ENCODE measurements at places on chromosomes 6 and 20.

DNA sequence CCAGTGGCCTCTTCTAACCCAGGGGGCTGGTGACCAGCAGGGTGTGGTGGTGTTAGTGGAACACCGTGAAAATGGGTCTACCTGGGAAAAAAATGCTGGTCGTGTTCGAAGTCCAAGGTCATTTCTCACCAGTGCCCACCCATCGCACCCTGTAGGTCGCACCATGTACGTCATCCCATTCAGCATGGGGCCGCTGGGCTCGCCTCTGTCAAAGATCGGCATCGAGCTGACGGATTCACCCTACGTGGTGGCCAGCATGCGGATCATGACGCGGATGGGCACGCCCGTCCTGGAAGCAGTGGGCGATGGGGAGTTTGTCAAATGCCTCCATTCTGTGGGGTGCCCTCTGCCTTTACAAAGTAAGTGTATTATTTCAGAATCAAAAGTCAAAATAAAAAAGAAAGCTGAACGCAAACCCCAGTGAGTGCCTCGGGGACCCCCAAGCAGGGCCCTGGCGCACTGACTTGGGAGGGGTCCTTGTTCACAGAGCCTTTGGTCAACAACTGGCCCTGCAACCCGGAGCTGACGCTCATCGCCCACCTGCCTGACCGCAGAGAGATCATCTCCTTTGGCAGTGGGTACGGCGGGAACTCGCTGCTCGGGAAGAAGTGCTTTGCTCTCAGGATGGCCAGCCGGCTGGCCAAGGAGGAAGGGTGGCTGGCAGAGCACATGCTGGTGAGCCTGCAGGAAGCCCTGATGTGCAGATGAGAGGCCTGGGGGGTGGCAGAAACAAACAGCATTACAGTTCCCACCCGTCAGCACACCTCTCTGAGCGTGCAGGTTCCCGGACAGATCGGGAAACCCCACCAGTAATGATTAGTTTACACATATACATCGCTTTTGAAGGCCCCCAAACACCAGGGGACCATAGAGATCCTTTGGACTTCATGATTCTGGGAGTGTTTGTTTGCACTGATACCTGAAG is 1.9 kb downstream of the PCK1 start:
- DNase-seq = no peak

GRCh38 chr6:149923327-149923986 is 536 bp upstream of the RAET1G start:
- DNase-seq = no peak

DNA sequence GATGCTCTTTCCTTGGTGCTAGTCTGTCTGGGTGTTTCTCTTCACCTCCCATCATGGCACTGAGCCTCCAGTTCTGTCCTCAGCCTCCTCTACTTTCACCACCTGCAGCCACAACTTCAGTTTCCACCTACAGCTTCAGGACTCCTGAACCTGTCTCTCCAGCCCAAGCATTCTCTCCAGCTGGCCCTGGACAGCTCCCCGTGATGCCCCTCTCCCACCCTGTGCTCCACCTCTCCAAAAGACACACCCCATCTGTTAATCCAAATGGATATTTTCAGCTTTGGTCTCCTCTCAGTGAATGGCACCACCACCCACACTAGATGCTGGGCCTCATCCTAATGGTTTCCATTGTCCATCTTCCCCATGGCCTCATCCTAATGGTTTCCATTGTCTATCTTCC is 79.5 kb upstream of the NEDD9 start:
- DNase-seq = no peak

DNA sequence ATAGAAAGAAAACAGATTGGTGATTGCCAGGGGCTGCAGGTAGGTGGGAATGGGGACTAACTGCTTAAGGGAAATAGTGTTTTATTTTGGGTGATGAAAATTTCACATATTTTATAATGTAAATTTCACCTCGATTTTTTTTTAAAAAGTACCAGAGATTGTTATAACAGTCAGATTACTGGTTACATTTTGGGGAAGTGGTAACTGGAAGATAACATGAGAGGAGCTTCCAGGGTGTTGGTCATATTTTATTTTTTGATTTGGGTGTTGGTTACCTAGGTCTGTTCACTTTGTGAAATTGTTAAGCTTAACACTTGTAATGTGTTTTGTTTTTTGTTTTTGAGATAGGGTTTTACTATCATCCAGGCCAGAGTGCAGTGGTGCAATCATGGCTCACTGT is 17.2 kb upstream of the CRIP3 start:
- no peak for DNase-seq

- no peak for DNase-seq
These were observed 5.8 kb downstream of the OLIG3 start for GRCh38 chr6:137488150-137489045.

GRCh38 chr6:167442245-167442644 is 117.4 kb downstream of the TTLL2 start:
- no peak for DNase-seq

DNA sequence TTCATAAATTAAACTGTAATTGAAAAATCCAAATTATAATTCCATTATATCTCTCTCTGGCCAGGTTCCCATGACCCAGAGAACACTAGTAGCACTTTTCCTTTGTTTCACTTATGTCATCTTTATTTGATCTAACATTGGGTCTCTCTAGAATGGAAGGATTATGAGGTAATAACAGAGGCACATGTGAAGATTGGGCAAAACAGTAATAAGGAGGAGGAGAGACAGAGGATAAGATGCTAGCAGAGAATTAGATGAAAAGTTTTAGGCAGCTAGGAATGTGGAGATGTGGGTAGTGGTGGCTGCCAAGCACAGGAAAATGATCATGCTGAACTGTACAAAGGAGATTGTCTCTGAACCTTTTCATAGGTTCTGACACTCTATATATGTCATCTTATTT is 3.3 kb downstream of the TAB2 start:
- no peak for DNase-seq

DNA sequence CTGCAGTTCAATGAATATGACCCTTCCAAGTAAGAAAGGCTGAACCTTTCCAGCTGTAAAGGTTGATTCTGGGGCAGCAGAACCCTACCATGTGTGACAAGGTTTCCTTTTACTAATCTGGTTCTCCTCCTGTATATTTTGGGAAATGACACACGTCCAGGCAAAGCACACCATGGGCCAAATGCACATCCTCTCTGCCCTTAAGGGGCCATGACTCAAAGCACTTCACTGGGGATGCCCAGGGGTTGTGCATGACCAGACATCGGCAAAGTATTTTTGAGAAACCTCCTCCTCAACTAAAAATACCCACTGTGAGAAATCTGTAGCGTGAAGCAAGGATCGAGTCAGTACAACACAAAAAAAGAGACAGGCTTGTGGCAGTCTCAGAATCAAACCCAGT is 174.7 kb downstream of the BACH2 start:
- DNase-seq = no peak

DNA sequence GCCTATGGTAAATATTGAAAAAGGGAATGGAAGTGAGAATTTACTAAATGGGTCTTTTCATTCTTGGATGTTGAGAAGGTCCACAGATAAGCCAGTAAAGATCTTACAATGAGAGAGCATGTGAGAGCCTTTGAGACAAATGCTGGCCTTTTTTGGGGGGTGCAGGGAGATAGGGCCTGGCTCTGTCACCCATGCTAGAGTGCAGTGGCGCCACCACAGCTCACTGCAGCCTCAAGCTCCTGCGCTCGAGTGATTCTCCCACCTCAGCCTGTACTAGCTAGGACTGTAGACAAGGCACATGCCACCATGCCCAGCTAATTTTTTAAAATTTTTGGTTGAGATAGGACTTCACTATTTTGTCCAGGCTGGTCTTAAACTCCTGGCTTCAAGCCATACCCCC is 63.2 kb upstream of the TMEM181 start:
- DNase-seq = no peak

DNA sequence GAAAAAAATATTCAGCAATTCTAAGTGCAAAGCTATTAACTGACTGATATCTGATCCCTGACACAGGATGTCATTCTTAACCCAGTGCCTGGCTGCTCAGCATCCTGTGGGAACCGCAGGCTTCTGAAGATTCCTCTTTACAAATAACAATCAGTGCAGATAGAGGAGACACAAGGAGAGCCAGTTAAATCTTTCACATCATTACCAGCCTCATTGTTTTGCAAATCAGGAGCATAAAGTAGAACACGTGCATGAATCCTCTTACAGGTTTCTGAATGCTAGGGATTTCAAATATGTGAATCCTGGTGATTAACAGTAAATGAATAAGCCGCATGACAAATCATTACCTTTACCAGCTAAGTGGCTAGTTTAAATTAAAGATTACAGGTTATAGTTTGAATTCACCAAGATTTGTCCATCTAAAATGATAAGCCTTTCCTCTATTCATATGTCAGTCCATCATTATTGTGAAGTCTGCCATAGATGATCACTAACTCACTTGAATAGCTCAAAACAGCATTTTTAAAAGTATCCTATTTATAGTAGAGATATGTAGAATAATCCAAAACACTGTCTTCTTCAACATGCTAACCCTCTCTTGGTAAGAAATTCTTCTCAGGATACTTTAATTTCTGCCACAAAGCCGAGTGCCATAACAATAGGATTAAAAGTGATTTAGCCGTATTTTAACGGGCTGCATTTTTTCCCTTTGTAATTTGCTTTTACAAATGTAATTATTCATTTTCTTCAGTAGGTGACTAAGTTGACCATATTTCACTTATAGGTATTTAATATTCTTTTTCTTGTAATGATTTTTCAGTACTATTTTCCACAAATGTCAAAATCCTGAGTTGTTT is 367.3 kb upstream of the EPHA7 start:
- no peak for DNase-seq

- DNase-seq = no peak
These were observed 17.8 kb downstream of the ARMC12 start for GRCh38 chr6:35754452-35755277.

DNA sequence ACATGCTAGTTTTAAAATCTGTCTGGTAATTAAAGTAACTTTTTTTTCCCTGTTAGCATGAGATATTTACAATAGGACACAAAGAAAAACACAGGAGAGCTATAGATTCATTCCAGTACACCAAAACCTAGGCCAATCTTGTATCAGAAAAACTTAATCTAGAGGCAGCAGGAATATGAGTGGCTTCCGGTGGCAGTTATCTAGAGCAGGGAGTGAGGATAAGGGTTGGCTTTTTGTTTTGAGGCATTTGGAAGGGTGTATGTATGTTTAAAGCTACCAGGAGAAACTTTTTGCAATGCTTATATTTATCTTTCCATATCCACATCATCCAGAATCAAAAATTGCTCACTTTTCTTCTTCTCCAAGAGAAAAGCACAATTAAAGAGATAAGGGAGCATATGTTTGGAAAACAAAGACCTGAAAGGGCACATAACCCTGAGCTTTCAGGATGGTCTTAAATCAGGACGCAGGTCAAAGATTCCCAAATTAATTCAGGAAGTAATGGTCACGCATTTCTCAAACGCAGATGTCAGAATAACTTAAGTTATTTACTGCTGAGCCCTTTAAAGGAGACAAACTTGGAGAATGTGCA is 13.1 kb downstream of the TFAP2A start:
- no peak for DNase-seq

DNA sequence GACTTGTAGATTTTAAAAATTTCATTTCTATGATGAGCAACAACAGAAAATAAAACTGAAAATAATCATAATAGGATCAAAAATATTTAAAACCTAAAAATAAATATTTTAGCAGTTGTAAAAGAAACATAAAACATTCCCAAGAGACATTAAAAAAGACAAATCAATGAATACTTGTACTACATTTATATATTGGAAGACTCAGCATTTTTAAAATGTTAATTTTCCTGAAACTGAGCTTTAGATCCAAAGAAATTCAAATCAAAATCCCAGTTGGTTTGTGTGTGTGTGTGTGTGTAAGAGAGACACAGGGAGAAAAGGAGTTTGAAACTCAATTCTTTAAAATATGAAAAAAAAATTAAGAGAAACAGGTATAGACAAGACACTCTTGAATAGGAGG is 38.7 kb upstream of the DSE start:
- DNase-seq = no peak

DNA sequence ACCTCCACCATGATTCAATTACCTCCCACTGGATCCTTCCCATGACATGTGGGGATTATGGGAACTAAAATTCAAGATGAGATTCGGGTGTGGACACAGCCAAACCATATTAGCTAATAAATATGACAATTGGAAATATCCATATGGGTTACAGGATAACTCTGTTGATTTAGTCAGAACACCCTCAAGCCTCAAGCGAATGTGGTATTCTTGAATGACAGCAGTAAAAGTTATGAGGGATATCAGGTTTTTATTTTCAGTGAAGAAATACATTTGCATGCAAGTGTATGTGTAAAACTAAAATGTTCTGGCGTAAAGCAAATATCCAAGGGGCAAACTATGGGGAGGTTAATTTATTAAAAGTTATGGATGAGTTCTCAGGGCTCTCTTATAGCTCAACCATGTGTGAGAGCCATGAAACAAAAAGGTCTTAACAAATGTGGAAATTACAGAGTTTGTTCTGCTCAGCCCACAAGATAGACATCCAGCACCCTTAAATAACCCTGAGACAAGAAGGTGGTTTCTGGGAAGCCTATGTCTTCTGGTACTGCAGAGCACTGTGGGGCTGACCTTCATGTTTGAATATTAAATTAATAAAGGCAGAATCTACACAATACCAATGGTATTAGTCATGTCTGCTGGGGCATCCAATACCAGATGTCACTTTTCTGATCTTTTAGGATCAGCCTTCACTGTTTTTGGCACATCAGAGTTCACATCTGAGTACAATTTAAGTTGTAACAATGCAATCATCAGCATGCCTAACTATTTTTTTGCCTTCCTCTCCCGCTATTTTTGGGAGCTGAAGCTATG is 370.5 kb upstream of the RSPO3 start:
- DNase-seq = no peak

DNA sequence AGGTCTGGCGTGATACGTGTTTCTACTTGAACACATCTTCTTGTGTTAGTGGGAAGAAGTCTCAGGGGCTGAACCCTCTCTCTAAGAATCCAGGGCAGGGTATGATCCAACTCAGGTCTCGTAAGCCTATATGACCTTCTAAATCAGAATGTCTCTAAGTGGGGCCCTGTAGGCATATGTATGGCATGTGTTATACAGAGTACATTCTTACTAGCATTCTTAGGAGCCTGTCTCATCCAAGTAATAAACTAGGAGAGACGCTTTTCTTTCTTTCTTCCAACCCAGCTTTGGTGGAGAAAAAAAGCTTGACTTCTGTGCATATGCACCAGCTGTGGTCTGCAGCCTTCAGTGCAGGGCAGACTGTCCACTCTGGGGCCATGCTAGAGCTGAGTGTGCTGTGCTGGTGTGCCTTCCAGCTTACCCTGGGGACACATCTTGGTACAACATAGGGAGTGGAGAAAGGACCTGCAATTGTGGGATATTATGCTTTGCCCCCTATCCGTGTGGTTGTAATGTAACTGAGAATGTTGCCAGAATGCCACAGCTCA is 47.3 kb downstream of the L3MBTL3 start:
- no peak for DNase-seq

DNA sequence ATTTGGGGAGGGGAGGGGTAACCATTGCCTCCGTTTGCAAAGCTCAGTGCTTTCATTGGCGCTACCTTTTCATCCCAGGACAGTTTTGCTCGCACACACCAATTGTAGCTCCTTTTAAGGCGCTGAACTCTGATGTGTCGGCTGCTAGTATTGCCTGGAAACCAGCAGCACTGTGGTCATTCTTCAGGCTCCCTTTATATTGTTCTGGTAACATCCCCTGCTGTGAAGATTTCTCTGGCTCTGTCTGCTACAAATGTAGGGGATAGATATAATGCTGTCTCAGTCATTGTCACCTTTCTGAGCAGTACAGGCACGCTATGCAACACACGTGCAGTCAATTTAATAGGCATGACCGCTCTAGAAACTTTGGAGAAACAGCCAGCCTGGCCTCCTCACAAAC is 172.9 kb upstream of the SASH1 start:
- DNase-seq = no peak

GRCh38 chr6:18049646-18050045 is 62.2 kb upstream of the KIF13A start:
- DNase-seq = no peak
